ENCODE measurements at places on chromosomes 6 and 20.
A peak's percentile ranks its signal among the peaks of the same experiment; 100 is the strongest.

- no peak for DNase-seq
- H3K4me3 ChIP-seq: no peak overlapping the region
- H3K4me1 ChIP-seq: no peaks in the 10 kb centered on the region
- no peaks in the 10 kb centered on the region for H3K27me3 ChIP-seq
- H3K27ac ChIP-seq: no peak overlapping the region
These were observed 122.1 kb downstream of the LRRC1 start for GRCh38 chr6:53916804-53917463.

DNA sequence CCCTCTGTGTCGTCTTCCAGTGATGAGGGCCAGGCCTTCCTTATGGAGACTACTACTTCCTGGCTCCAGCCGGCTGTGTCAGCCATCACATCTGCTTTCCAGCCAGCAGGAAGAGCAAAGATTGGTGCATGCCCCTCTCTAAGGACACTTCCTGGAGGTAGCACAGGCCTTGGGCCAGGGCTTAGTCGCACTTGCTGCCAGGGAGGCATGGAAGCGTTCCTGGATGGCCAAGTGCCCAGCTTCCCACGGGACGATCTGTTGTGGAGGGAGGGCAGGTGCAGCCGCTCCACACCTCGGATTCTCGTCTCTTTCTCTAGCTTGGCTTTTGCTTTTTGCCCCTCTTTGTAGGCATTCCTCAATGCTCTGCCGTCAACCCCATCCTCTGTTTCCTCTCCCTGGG, 11.9 kb downstream of the ERMARD start:
- H3K4me1 ChIP-seq: no peaks in the 10 kb centered on the region
- H3K27ac ChIP-seq: no peak overlapping the region
- DNase-seq: no peak
- H3K27me3 ChIP-seq: no peaks in the 10 kb centered on the region
- H3K4me3 ChIP-seq: no peak overlapping the region
- peaks cover 95% of the 10 kb centered on the region for H3K36me3 ChIP-seq

GRCh38 chr6:145384503-145384902, 350.8 kb downstream of the EPM2A start:
- H3K36me3 ChIP-seq: no peaks in the 10 kb centered on the region
- no peak overlapping the region for H3K4me3 ChIP-seq
- no peaks in the 10 kb centered on the region for H3K27me3 ChIP-seq

GRCh38 chr6:100472674-100473073, 8.0 kb upstream of the SIM1 start:
- peaks cover 2% of the 10 kb centered on the region for H3K4me1 ChIP-seq
- no peaks in the 10 kb centered on the region for H3K27me3 ChIP-seq
- no peak overlapping the region for H3K27ac ChIP-seq

DNA sequence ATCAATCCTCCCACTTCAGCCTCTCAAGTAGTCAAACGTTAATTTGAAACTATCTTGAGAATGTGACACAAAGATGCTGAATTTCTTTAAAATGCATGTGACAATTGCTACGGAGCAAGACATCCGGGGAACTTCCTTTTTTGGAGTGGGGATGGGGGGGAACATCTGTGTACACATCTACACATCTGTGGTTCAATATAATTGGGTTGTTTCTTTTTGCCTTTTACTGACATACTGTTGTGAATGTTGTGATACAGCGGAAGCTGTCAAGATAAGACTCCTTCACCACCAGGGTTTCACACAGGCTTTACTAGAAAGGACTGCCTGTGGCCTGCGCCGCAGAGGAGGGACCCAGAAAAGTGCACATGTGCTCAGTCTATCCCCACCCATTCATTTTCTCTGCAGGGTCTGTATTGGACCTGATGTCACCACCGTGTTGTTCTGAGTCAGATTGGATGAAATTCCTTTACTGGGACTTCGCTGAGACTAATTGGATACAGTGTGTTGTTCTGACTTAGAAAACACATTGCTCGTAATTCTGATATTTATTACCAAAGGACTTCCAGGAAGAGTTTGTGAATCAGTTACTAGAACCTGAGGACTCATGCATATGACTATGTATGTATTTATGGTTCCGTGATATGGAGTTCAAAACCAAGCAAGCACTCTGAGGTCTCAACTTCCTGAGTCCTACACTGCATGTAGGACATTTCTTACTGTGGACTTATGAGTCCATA, 98.7 kb upstream of the SGK1 start:
- no peaks in the 10 kb centered on the region for H3K36me3 ChIP-seq
- DNase-seq: no peak
- no peak overlapping the region for H3K27ac ChIP-seq

DNA sequence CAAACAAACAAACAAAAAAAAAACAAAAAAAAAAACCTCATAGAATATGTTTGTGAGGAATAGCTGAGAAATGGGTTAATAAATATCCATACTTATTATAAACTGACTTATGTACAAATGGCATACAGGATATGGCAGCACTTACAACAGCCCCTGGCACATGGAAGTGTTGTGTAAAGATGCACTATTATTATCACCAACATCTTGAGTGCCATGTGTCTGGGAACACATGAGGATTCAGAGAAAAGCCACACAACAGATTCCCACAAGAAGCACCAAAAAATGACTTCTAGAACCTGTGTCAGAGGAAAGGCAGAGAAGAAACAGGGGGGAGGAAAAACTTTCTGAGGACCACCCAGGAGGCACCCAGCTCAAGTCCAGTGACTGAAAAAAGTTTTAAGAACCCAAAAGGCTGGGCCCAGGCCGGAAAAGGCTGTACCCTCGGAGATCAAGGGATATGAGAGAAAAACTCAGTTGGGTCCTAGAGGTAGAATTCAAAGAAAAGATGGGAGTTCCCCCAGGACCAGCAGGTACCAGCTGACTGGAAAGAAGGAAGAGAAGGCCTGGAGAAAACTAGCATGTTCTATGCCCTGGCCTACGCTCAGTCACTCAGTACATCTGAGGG, 9.4 kb upstream of the TAF8 start:
- peaks cover 8% of the 10 kb centered on the region for H3K36me3 ChIP-seq
- peaks cover 4% of the 10 kb centered on the region for H3K4me1 ChIP-seq
- no peak overlapping the region for H3K4me3 ChIP-seq
- DNase-seq: no peak
- H3K27ac ChIP-seq: no peak overlapping the region
- no peaks in the 10 kb centered on the region for H3K27me3 ChIP-seq

DNA sequence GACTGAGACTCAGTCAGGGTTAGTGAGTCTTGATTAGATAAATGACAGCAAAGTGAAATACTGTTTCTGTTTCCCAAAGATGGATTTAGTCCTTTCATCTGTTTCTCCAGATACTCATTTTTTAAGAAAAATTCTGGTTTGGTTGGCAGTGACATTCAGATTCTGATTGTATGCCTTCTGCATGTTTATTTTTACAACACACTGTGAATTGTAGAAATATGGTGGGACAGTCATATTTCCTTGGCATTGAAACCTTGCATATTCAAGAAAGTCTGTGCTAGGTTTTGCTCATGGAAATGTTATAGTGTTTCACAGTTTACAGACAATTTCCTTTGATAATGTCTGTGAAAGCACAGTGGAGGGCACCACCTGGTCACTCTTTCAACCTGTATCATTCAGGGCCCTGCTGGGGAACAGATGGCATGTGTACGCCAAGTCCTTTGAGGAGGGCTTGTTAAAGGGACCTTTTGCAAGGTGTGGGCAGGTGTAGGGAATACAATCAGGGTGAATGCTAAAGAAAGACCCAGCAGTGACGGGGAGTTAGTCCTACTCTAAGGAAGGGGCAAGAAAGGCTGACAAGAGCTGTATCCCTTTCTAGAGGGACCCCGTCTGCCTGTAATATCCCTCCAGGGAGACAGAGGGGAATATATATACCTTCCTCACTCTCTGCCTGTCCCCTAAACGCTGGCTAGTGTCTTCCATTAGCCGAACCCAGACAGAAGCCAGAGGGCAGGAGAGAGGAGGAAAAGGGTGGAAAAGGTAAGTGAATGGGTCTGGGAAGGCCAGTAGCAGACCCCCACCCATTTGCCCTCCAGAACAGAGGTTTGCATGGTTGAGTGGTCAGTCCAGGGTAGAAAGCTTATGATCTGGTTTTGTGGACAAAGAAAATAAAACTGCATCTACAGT, 10.2 kb downstream of the PLCB4 start:
- no peak overlapping the region for H3K27ac ChIP-seq
- no peaks in the 10 kb centered on the region for H3K36me3 ChIP-seq
- H3K4me3 ChIP-seq: no peak overlapping the region
- no peak for DNase-seq

DNA sequence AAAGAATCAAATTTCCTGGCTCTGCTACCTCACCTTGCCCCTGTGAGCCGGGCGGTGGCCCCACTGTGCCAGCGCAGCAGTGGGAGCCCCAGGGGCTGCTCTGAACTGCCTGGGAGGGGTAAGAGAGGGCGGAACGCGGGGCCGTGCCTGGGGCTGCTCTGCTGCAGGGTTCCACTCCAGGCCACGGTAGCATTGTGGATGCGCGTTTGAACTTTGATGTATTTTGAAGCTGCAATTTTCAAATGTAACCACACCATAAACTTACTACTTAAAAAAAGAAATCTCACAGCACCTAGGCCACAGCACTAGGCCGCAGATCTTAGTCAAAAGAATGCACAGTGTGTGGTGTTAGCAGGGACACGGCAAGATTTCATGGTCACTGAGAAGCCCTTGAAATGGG, 57.5 kb downstream of the PRDM1 start:
- no peak for DNase-seq
- no peaks in the 10 kb centered on the region for H3K27me3 ChIP-seq
- no peak overlapping the region for H3K27ac ChIP-seq

DNA sequence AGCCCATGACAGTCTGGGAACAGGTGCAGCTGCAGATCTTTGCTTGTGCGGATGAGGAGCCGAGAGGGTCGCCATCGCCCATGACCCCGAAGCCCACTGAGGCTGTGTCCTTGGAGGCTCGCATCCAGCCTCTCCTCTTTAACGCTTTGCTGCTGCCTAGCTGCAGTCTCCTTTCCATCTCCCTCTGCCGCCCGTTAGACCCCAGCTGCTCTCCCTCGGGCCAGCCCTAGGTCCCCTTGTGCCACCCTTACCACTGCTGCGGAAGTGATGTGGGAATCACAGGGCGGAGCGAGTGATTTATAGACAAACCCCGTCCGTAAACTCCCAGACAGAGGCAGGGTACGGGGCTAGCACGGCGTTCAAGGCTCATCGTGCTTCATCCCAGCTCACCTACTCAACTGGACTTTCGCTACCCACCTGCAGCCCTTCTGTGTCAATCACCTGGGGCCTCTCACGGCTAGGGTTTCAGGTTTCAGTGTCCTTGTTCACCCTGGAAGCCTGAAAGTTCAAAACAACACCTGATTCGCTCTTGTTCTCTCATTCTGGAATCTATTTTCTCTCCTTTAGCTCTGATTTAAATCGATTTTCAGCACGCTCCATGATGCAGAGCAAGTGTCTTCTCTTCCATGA, 76.1 kb downstream of the PAX1 start:
- H3K4me3 ChIP-seq: no peak overlapping the region
- no peaks in the 10 kb centered on the region for H3K27me3 ChIP-seq
- DNase-seq: no peak
- no peaks in the 10 kb centered on the region for H3K4me1 ChIP-seq

DNA sequence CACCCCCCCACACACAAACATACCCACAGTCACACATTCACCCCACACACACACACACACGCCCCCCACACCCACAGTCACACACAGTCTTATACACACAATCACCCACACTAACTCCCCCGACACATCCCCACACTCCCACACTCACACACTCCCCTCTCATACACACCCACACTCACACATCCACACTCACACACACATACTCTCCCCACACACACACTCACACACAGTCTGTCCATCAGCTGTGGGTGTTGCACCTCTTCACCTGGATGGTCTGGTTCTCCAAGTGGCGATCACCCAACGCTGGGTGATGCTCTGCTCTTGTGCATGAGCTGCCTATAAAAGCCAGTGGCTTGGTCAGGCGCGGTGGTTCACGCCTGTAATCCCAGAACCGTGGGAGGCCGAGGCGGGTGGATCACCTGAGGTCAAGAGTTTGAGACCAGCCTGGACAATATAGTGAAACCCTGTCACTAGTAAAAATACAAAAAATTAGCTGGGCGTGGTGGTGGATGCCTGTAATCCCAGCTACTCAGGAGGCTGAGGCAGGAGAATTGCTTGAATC, 158.9 kb downstream of the SMOC2 start:
- peak; percentile 45 for DNase-seq
- peaks cover 10% of the 10 kb centered on the region for H3K36me3 ChIP-seq
- H3K27ac ChIP-seq: no peak overlapping the region
- H3K27me3 ChIP-seq: no peaks in the 10 kb centered on the region
- no peaks in the 10 kb centered on the region for H3K4me1 ChIP-seq
- no peak overlapping the region for H3K4me3 ChIP-seq

DNA sequence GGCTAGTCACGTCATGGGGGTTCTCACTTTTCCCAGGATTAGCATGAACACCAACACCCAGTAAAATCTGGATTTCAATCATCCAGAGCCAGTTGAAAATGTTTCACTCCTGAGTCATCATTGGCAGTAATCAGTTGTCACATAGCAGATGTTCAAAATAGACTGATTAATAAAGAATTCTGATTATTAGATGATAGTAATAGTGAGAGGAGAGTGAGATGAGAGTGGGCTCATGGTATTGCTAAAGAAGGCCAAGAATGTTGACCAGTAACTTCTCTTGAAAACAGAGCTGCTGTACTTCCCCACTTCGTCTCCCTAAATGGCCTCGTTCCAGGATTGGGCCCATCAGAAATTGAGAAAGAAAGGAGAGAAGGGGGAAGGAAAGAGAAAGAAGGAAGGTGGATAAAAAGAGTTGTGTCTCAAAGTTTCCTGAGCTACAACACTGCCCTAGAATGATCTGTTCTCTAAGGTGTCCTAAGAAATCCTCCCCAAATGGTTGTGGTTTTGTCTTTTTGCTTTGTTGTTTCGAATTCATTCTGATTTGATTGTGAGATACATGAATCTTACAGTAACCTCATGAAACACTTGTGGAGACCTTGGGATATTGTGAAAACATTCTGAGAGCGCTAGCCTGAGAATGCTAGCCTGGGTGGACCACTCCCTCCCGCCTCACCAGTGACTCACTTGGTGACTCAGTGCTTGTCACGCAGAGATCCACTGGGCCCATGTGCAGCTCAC, 502.2 kb upstream of the JARID2 start:
- no peaks in the 10 kb centered on the region for H3K36me3 ChIP-seq
- no peaks in the 10 kb centered on the region for H3K4me1 ChIP-seq
- DNase-seq: peak; percentile 68

DNA sequence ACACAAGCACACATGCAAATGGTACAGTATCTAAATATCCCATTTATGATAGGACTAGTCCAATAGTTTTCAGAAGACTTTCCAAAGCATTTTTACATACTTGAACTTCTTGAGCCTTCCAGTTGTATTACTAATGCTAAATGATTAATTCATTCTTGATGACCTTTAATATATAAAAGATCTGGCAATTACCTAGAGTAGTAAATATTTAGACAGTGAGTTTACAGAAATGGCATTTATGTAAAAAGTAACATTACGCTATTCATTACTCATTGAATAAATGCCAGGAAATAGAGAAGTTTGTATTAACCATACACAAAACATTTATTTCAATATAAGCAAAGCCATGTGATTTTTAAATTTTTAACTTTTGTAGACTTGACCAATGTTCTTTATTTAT, 158.8 kb downstream of the DST start:
- H3K27me3 ChIP-seq: no peaks in the 10 kb centered on the region
- peaks cover 90% of the 10 kb centered on the region for H3K36me3 ChIP-seq
- no peak for DNase-seq
- no peaks in the 10 kb centered on the region for H3K4me1 ChIP-seq
